NK-92 treated with Interleukin-12 subunit alpha and Interleukin-12 subunit beta, amount 100 ng/mL, for 24 hours (cell line): ENCODE measurements at places on chromosomes 16 and 17.

DNA sequence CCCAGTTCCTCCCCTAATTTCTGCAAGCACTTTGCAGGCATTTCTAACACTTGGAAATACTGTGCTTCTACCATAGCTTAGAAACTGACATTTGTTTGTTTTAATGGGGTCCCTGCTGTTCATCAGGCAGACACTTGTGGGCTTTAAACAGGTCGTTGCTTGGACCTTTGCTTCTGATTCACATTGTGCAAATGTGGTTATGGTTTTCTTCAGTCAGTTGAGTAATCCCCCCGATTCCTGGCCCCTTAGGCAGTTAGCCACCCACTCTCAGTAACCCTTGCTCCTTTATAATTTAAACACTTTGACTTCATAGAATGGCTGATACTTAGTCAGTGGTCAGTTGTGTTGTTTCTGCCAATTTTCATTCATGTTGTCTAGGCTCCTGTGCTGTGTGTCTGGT is 39.4 kb downstream of the SLC47A1 start:
- no peak for DNase-seq

GRCh38 chr16:29710227-29711219 is 31.5 kb downstream of the QPRT start:
- DNase-seq = no peak

- DNase-seq = no peak
Measured at GRCh38 chr16:5036228-5037156, 2.8 kb upstream of the NAGPA start.

DNA sequence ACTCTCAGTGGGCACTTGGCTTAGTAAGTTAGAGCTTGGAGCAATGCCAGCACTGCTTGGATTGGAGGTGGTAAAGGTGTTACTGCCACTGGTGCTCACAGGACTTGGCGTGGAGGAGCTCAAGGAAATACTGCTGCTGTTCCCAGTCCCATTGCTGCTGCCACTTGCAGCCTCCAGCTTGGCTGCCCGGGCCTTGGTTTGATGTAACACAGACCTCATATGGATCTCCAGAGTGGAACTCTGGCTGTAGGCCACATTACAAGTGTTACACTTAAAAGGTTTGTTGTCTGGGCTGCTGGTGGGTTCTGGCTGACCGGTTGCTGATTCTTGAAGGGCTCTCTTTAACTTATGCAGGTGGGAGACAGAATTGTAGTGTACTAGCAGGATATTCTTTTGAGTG is 250.3 kb downstream of the ZFHX3 start:
- no peak for DNase-seq

GRCh38 chr16:78796221-78796866 is 696.9 kb downstream of the WWOX start:
- no peak for DNase-seq

DNA sequence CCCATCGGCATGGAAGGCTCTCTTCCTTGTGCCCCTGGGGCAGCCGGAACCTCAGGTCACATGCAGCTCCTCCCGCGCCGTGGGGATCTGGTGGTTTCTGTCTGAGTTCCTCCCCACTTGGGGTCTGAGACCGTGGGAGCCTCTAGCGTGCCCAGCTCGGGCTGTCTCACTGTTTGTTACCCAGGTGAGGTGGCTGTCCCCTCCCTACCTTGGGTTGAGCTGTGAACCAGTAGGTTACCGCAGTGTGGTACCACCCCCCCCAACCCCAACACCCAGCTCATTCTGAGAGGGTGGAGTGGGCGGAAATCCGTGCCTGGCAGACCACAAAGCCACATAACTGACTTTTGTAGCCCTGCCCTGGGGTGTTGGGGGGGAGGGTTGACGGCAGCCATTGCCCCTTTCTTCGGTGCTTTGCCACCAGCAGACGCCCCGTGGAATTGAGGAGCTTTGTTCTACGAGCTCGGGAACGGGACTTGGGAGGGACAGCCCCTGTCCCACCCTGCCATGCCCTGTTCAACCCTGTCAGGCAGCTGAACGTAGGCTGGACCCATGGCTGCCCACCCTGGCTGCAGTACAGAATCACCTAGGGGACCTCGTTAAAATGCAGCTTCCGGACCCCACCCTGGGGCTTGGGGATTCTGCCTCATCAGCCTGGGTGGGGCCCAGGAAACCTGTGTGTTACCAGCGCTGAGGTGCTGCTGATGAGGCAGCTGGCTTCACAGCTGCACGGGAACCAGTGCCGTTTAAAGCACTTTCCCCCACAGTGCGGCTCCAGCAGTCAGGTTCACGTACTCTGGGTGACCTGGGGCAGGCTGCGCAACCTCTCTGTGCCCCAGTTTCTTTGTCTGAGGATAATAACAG is 18.5 kb downstream of the RAP1GAP2 start:
- peak; percentile 70 for DNase-seq

DNA sequence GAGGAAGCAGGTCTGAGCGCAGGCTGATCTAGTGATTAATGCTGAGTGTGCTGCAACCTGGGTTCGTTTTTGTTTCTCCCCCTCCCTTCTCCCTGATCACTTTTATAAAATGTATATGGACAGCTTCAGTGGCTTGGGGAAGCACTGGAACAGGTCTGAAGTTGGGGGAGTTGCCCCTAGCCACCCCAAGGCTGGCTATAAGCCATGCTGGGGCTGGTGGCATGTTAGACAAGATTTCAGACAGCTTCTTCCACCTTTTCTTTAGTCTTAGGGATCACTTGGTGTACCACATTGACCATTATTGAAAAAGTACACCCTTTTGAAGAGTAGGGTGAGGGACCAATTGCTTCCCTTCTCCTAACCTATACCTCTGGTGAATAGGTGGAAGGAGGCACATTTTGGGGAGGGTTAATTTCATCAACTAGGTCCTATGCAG is 3.8 kb upstream of the VAC14 start:
- DNase-seq = no peak

DNA sequence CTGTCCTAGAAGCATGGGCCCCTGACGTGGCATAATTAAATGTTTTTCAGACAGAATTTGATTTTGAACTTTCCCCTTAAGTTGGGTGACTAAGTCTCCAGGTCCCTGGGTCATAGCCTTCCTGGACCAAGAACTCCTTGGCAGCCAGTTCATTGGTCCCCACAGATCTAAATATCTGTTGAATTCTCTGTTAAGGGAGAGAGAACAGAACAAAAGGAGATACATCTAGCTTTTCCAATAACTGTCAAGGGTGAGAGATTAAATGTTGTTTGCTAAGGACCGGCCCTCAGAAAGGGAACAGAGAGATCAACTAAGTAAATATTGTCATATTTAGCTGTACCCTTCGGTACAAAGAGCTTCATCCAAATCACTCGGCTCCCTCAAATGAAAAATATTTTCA is 78.2 kb upstream of the NOL11 start:
- no peak for DNase-seq

DNA sequence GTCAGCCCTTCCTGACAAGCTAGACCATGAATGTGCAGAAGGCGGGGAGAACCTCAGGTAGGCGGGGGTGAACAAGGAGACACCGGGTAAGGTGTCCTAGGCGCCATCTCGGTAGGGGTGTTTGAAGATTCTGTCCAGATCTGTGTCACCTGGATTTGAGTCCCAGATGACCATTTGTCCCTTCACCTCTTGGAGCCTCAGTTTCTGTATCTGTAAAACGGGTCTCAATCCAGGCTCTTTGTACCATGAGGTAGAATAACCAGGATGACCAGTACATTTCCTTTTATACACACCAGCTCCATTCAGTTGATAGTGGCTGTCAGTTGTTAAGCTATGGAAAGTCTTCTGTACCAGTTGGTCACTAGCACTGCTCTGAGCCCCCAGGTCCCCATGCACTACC is 86.7 kb downstream of the ABCC6 start:
- DNase-seq = no peak

DNA sequence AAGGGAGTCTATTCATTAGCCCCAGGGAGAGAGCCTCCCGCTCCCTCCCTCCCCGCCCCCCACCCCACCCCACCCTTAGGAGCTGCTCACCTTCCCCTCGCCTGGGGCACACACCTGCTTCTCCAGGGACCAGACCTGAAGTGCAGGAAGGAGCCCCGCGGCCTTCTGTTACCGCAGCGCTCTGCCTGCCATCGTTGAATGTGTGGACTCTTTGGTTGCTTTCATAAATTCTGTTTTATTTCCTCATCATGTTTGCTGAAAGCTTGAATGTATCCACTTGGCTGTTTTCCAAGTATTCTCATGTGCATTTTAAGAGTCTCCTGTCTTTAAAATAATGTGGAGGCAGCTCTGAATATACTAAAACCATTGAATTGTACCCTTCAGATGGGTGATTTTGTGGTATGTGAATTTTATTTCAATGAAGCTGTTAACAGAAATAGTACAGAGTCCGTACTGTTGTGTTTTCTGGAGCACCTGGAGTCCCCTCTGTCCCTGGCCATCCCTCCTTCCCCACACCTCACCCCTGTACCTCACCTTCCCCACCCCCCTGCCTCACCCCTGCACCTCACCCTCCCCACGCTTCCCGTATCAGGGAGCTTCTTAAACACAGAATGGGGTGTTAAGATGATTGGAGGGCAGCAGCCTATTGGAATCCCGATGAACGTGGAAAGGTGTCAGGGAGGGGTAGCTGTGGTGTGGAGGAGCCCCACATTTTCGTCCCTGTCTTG is 25.5 kb downstream of the RAB11FIP3 start:
- DNase-seq = no peak

GRCh38 chr16:49833796-49834530 is 21.9 kb downstream of the ZNF423 start:
- DNase-seq = no peak

- DNase-seq = no peak
Measured at GRCh38 chr17:4604111-4604644, 19.8 kb downstream of the SMTNL2 start.

GRCh38 chr17:57595947-57596695 is 149.0 kb downstream of the CCDC182 start:
- DNase-seq = no peak

DNA sequence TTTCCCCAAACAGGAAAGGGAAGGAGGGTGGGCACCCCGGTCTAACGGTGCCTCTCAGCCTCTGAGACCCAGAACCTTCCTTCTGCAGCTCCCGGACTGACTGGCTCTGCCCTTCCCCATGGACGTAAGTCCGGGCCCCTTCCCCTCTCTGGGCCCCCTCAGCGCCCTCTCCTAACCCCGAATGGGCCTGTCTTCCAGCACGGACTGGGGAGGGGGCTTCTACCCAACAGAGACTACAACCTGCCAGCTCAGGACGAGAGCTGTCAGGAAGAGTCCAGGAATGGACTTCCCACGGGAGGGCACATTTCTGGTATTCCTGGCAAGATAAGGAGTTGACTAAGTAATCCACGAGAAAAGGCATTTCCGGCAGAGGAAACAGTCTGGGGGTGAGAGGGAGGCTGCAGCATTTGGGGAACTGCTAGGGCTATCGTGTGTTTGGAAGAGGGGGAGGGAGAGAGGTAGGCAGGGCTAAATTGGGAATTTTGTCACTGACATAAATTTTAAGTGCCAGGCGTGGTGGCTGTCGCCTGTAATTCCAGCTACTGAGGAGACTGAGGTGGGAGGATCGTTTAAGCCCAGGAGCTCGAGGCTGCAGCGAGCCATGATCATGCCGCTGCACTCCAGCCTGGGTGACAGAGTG is 12.1 kb upstream of the ALDOA start:
- no peak for DNase-seq

- DNase-seq = no peak
Measured at GRCh38 chr16:73610160-73610559, 562.2 kb upstream of the ZFHX3 start.

- no peak for DNase-seq
Measured at GRCh38 chr16:1080801-1081733, 8.5 kb downstream of the SSTR5 start.

- no peak for DNase-seq
Measured at GRCh38 chr17:45226576-45226975, 4.9 kb downstream of the FMNL1 start.

- no peak for DNase-seq
Measured at GRCh38 chr17:74953134-74953687, 17.5 kb downstream of the OTOP3 start.

DNA sequence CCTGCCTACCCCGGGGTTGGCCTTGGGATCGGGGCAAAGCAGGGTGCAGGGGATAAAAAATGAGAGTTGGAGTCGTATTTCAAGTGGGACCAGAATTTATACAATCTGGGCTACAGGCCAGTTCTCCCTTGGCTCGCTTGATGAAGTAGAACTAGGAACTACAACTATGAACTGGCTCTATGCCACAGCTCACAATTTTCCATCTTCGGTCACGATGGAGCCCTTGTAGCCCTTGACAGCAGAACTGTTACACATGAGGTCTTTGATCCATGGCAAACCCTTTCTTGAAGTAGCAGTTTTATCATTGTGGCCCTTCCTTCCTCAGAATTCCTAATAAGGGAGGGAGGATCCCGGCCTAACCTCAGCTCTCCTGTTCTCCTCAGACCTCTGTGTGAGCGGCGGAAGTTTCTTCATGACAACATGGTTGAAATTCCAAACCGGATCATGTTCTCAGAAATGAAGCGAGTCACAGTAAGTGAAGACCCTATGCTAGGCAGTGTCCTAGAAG is 17.1 kb downstream of the LIG3 start:
- DNase-seq = no peak

- DNase-seq = no peak
Measured at GRCh38 chr16:12228602-12229499, 252.3 kb downstream of the SNX29 start.

GRCh38 chr17:30605523-30605922 is 128.3 kb downstream of the GOSR1 start:
- DNase-seq = no peak

GRCh38 chr17:73910206-73910605 is 266.0 kb upstream of the SDK2 start:
- DNase-seq = no peak

DNA sequence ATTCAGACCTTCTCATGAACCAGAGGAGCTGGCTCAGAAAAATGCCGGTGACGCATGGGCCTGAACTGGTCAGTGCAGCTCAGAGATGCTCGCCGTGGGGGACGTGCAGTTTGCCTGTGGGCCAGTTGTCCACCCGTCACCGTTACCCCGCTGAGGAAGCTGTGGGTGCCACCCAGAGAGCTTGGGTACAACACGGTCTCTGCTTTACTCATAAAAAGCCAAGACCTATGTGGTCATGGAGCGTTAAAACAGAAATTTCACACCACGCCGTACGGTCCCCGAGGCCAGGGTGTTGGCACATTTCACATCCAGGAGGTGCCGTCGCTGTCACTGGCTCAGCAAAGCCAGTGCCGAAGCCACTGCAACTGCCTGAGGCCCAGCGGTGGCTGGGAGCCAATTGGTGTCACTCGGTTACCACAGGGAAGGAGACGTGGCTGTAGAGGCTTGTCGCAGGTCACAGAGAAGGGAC is 120.9 kb downstream of the METRNL start:
- peak; percentile 81 for DNase-seq

DNA sequence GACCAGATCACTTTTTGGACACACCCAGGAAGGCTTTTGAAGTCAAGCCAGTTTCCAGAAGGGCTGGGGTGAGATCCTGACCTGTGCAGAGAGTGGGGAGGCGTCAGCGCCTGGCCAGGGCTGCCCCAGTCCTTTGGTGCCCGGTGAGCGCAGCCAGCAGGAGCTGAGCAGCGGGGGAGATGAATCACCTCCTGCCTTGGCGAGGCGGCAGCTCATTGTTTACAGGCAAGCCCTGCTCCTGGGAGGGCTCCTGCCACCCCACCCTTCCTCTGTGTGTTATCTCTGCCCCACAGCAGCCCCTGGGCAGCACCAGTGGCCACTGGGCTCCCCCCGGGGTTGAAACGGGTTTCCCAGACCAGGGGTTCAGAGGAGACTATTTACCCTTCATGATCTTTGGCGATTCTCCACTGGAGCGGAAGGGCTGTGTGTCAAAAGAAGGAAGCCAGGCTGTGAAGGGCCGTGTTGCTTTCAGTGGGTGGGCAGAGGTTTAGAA is 14.1 kb upstream of the ITGB4 start:
- DNase-seq = no peak

GRCh38 chr16:35792516-35793285 is 2333.3 kb downstream of the TP53TG3F start:
- no peak for DNase-seq
